ENCODE measurements at places on chromosomes 16 and 17.
A peak's percentile ranks its signal among the peaks of the same experiment; 100 is the strongest.

- DNase-seq, result no peak
These were observed 236.6 kb downstream of the GSG1L start for GRCh38 chr16:27826893-27827289.

DNA sequence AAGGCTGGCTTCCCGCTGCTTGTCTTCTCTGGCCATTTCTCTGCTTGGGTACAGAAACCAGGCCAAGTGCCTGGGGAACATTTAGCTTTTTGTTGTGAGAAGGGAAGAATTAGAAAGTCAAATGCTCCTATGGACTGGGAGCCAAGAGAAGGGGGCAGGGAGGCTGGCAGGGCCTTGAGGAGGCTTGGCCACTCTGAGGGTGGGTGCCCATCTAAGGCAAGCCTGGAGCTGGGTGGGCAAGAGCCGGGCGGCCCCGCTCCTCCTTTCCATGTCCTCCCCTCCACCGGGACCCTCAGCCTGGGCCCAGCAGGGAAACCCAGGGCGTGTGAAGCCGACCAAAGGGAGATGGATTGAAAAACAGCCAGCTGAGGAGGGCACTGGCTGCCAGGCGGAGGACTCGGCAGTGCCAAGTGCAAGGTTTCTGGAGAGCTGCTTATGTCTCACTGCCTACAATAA lies 69.4 kb downstream of the NTN1 start:
- DNase-seq, result no peak

- no peak for DNase-seq
These were observed 474.3 kb upstream of the TOM1L1 start for GRCh38 chr17:54426296-54426886.

DNA sequence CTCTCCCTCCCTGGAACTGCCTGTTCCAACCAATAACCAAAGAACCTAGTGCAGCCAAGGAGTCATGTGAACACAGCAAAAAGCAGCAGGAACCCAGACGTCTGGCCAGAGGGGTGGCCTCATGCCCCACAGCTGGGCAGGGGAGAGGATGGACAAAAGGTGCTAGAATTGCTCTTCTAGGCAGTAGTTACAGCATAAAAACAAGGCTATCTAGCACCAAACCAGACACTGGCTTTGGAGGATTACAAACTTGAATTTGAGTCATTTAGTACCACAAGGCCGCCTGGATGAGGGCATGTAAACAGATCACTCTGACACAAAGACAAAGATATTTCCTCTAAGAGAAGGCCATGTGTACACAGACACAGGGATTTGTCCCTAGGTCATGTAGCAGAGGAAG lies 423.3 kb upstream of the MAF start:
- no peak for DNase-seq

DNA sequence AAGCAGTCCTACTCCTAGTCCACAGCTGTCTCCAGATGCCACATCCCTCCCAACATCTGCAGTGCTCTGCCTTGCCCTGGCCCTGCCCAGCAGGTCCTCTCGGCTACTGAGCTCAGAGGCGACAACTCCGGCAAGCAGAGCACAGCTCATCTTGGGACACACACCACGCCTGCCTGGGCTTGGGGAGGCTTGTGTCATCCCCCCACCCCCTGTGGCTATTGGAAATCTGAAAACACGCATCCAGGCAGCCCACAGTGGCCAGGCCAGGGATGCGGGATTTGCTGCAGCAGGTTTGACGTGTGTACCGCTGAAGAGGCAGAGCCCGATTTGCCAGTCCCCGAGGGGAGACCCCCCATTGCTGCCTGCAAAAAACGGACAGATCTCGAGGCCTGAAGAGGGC lies 25.4 kb downstream of the MXRA7 start:
- DNase-seq, result no peak

- peak; percentile 60 for DNase-seq
These were observed 80.9 kb downstream of the ARHGAP23 start for GRCh38 chr17:38508954-38509771.

DNA sequence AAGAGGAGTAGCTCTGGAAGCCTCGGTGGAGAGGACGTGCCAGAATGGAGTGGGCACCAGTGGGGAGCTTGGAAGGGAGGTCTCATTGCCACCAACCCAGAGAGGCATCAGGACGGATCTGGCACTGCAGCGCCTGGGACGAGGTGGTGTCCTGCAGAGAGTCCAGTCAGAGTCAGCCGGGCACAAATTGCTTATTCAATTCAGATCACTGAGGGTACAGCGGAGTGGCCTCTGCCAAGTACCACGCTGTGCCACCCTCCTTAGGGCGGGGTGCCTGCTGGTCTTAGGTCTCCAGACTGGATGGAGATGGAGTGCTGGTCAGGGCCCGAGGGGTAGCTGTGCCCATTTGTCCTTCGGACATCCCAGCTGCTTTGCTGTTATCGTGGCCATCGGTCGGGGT lies 18.9 kb upstream of the SPPL2C start:
- no peak for DNase-seq

DNA sequence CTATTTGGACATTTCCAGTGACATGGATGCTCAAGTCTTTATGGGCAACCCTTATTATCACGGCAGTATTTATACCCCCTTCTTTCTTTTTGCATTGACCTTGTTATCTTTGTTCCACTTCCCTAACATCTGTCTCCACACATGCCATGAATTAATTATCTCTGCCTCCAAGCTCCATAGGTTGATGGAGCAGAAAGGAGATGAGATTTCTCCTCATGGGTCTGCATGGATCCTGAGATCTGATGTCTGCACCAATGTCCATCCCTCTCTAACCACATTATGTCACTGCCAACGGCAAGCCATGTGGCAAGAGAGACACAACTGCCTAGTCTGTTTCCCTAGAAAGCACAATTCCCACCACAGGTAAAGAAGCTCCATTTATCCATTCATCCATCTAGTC lies 416.8 kb upstream of the ASIC2 start:
- DNase-seq, result no peak

GRCh38 chr17:12545877-12546513 lies 119.7 kb upstream of the MYOCD start:
- peak; percentile 61 for DNase-seq

- DNase-seq, result no peak
These were observed 147.9 kb upstream of the MON1B start for GRCh38 chr16:77043076-77043475.

GRCh38 chr17:70871180-70871818 lies 702.0 kb downstream of the KCNJ2 start:
- DNase-seq, result peak; percentile 79

GRCh38 chr17:5123343-5124124 lies 7.7 kb downstream of the USP6 start:
- DNase-seq, result no peak

GRCh38 chr17:48491527-48492273 lies 39.1 kb downstream of the HOXB1 start:
- DNase-seq, result no peak

- DNase-seq, result no peak
These were observed 818 bp downstream of the DPH1 start for GRCh38 chr17:2030779-2031163.

DNA sequence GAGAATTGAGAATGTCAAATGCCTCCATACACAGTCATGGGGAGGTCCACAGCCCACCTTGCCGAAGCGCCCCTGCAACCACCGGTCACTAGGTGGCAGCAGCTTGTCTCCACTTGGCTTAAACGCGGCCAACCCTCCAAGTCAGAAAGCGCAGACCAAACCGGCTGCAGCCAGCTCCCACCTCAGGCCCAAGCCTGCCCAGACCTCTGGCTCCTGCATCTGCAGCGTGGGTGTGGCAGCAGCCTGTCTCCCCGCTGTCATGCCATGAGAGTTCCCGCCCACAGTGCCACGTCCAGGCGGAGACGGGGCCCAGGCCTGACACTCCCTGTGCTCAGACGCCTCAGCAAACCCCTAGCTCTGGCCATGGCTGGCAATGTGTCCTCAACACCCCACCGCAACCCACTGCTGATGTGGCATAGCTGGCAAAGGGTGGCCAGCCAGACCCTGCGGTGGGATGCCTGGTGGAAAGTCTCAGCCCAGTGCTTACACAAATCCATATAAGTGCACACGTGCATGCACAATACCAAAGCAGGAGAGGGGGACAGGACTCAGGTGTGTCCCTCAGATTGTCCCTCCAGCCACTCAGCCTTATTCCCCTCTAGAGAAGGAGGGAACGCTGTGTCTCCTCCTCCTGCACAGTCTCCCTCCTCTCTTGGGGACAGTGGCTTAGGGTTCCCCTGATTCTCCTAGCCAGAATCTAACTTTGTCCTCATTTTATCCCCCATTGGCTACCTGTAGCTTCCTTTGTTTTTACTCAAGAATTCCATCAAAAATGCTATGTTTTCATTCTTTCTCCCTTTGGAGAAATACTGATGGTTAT lies 10.9 kb downstream of the COPZ2 start:
- DNase-seq, result peak; percentile 74

- DNase-seq, result no peak
These were observed 507.8 kb upstream of the EEF2KMT start for GRCh38 chr16:5605404-5605803.

- no peak for DNase-seq
These were observed 27.3 kb downstream of the ANKFY1 start for GRCh38 chr17:4236456-4236855.

DNA sequence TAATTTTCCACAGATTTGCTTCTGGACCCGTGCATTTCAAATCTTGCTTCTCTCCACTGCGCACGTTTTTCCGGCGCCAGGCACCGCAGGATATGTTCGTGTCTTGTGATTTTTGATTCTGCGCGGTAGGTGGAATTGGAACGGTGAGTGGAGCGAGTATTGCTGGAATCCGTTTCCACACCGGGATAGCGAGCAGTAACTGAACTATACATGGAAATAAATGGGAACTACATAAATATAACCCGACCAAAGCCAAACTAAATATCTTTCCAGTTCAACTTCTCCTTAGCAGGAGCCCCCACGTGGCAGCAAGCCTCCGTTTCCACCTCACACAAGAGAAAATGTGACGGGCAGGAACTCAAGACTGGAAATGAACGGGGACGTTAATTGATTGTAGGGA lies 154.0 kb downstream of the SEC14L1 start:
- no peak for DNase-seq

- no peak for DNase-seq
These were observed 74.4 kb downstream of the CCT6B start for GRCh38 chr17:34886831-34887230.

DNA sequence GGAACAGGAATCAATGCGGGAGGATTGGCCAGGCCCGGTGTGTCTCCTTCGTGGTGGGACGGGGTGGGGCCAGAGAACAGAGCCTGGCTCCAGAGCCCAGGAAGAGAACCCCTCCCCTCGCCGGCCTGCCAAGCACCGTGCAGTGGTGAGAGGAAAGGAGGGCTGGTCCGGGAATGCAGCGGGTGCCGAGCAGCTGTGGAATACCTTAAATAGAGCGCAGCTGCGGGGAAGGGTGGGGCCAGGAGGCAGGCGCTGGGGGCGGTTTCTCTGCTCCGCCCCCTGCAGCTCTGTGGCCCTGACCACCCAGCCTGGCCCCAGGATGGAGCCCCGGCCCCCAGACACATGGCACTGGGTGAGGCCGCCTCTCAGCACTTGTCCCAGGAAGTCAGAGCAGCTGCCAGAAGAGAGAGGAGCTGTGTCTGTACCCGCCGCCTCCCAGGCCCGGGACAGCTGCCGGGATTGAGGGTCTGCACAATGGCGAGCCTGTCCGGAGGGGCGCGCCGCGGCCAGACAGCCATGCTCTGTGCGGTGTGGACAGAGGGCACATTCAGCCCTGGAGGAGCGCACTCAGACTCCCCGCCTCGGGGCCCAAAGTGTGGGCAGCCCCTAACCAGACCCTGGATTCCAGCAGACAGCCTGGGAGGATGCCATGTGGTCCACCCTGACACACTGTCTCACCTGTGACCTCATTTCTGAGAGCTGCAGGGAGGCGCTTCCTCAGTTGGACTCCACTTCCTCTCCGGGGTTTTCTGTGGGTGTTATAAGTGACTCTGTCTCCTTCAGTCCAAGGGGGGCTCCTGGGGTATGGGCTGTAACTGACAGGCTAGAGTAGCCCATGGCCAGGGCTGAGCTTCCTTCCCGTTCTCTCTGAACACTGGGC lies 268.8 kb downstream of the SEC14L1 start:
- DNase-seq, result no peak

DNA sequence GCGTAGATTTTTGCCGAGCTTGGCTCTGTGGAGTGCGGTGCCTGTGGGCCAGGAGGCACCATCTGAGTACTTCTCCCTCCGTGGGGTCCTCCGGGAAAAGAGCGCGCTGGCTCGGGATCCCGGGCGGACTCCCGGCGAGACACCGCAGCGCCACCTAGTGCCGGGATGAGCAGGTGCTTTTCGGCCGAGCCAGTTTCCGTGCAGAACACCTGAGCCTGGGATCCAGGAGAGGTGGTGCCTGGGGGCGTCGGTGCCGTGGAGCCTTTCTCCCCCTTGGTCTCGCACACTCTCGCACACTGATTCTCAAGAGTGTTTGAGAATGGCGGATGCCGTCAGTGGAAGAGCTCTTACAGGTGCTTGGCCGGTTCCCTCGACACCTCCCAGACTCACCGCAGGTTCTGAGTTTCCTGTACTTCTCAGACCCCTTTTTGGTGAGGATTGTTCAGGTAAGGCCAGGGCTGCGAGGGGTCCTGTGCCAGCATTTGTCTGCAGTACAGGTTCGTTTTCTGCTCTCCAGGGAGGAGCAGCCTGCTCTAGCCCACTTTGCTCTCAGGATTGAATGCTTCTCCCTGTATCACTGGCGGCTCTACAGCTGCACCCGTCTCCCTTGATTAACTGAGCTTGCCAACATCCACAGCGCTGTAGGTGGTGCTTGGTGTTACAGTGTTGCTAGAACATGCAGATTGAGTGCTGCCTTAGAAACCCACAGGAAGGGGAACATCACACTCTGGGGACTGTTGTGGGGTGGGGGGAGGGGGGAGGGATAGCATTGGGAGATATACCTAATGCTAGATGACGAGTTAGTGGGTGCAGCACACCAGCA lies 23.3 kb downstream of the TBCD start:
- peak; percentile 73 for DNase-seq

DNA sequence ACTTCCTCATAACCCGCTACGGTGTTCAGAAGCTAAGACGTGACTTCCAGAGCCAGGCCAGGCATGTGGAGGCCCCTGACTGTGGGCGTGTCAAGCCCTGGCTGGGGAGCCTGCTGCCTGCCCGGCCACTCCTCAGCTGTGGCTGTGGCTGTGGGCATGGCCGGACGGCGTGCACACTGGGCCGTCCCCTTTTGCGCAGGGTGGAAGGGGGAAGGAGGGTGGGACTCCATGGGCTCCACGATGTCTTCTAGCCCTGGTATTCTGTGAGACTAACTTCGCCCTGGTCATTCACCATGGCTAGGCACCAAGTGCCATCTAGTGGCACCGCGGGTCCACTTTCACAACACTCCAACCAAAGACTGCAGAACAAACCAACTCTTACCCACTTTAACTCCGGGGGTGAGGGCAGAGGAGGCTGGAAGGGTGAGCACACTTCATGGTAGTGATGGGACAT lies 67.9 kb downstream of the N4BP1 start:
- DNase-seq, result peak; percentile 47

- no peak for DNase-seq
These were observed 2.7 kb upstream of the SPAG7 start for GRCh38 chr17:4970273-4970672.

- no peak for DNase-seq
These were observed 87.9 kb downstream of the ABR start for GRCh38 chr17:1091900-1092299.

DNA sequence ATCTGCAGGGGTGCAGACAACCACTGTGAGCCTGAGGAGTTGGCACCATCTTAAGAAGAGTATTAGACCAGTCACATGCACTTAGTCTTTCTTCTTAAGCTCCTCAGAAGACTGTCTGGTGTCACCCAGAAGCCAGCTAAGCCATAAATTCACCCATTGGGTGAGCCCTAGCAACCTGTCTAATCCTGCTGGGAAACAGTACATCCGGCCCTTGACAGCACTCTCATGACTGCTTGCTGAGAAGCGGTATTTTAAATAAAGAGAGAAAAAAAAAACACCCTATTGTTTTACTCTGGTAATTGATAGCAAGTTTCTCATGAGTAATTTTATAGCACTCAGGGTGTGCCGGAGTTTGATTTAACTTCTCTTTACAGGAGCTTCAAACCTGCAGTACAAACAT lies 134.7 kb downstream of the SOX9 start:
- peak; percentile 54 for DNase-seq

GRCh38 chr16:89383095-89384003 lies 107.0 kb downstream of the ANKRD11 start:
- peak; percentile 92 for DNase-seq

All from small intestine (tissue), 16 donors.